ENCODE measurements at places on chromosomes 1 and 21.

- no peak for DNase-seq
Measured at GRCh38 chr1:27878039-27878438, 5.7 kb downstream of the THEMIS2 start.

DNA sequence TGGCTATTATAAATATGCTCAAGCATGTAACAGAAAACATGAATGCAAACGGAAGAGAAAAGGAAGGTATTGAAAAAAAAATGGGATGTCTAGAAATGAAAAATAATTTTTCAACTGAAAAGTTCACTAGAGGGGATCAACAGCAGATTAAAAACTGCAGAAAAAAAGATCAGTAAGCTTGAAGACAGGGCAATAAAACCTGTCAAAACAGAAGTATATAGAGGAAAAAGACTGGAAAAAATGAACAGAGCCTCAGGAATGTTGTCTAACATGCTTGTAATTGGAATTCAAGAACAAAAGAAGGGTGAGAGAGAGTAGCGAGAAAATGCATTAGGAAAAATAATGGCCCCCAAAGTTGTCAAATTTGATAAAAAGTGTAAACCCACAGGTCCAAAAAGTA lies 29.6 kb downstream of the CRYAA start:
- DNase-seq: no peak

GRCh38 chr1:246919902-246920301 lies 11.8 kb downstream of the AHCTF1 start:
- no peak for DNase-seq

- DNase-seq: no peak
Measured at GRCh38 chr1:18324246-18324645, 156.5 kb upstream of the KLHDC7A start.

DNA sequence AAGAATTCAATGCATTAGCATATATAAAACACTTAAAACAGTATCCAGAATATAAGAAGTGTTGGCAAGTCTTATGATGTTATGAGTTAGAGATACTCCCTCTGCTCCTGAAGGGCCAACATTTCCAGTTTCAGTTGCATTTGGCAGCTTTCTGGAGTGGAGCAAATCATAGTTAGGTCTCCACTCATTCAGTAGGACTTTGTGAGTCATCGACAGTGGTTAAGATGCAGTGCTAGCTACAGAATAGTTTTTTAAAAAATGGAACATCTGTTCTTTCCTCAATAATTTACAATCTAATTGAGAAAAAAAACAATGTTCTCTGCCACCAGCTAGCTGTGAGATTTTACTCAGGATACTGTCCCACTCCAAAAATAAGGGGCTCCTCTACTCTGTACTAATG lies 389.1 kb downstream of the HLX start:
- no peak for DNase-seq

DNA sequence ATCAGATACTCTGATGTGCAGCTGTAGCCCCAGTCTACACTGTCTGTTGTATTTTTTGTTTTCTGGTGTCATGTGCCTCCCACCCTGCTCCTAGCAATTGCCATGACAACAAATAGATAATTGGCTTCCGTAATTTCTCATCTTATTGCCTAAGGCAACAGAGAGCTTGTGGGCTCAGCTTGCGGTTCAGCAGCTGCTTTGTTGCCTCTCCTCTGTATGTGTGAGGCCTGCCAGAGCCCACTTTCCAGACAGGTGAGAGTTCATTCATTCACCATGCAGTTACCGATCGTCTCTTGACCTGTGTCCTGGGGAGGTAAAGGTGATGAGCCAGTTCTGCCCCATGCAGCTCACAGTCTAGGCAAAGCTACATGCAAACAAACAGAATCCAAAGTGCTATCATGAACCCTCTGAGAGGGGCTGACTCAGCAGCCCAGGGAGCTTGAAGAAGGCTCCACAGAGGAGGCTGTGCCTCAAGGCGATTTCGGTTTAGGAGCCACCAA lies 11.9 kb downstream of the LGALS8 start:
- no peak for DNase-seq

GRCh38 chr1:103333141-103333540 lies 192.4 kb upstream of the RNPC3 start:
- no peak for DNase-seq

DNA sequence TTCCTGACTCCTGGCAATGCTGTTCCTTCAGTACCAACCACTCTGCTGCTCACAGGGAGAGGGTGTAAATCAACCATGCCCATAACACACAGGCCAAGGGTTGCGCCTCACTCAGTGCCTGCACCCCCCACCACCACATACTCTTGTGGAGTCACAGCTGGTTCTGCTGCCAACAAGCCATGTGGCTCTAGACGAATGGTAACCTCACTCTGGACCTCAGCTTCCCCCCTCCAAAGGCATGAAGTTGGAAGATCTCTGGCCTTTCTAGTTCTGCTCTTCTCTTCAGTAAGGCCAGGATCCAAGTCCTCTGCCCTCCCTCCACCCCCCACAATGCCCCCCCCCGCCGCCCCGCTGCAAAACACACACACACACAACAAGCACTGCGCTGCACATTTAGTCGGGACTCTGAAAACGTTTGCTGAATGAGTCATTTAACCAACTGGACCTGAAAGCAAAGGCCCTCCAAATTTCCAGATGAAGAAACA lies 1.7 kb upstream of the GLIS1 start:
- no peak for DNase-seq

DNA sequence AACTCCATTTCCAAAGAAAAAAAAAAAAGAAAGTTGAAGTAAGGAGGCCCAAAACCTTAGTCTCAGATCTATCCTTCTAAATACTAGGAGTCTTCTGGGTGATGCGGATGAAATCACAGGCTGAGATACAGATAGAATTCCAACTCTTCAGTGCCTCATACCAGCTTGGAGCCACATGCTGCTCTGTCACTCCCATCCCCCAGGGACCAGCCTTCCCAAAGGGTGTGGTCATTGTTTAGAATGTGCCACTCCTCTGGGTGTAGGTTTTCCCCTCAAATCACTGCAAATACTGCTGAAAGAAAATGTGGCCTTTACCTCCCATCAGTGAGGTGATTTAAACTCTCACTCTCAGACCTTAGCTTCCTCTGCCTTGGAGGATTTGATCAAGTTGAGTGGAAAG lies 112.9 kb downstream of the CDC7 start:
- no peak for DNase-seq

DNA sequence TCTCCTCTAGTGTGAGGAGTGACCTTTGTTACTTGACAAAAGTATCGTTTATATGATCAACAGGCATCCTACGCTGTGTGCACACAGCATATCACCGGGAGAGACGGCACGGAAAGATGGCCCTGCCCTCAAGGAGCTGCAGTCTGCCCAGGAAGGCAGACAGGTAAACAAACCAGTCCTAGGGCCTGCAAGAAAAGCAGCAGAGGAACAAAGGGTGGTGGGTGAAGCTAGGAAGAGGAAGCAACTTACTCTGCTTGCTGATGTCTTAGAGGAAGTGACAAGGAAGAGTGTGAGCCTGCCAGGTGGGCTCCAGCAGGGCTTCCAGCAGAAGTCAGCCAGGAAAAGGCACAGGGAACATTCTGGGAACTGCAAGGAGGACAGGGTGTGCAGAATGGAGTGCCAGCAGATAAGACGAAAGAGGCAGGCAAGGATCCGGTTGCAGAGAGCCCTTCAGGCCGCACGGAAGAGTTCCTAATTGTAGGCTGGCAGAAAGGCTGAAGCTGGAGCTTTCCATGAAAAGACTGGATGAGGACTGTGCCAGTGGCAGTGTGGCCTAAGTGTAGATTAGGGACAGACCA lies 106.7 kb downstream of the SLC45A1 start:
- DNase-seq: no peak

DNA sequence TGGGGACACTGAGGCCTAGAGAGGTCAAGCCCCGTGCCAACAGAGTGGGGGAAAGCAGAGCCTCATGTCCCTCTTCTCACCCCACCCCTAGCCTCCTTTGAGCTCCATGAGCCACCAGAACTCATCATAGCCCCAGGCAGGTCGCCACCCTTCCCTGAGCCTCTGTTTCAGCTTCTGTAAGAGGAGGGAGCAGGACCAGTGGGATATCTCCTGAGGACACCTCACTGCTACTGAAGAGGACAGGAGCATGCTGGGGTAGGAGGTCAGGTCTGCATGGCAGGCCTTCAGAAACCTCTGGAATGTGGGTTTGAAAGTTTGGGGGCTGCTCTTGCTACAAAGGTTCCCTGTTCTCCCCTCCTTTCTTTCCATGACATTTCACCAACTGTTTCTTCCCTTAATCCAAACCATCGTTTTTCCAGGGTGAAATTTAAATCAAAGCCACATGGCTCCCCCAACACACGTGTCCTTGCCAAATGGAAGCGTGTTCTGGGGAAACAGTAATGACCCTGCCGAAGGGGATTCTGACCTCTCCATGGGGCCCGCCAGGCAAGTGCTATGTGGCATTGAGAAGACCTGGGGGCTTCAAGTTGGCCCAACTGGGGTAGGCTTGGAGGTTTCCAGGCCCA lies 88.1 kb upstream of the RUNX3 start:
- no peak for DNase-seq

GRCh38 chr21:36976882-36977651 lies 10.6 kb upstream of the HLCS start:
- DNase-seq: no peak

DNA sequence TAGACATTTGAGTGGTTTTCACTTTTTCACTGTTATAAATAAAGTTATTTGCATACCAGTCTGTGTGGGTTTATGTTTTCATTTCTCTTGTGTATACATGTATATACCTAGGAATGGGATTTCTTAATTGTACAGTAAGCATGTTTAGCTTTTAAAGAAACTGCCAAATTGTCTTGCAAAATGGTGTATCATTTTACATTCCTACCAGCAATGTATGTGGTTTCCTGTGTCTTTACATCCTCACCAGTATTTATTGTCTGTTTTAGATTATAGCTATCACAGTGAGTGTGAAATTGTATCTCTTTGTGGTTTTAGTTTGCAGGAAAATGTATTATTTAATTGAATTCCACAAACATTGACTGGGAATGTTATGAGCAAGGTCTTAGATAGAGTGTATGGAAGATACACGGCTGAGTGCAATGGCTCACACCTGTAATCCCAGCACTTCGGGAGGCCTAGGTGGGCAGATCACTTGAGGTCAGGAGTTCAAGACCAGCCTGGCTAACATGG lies 57.3 kb downstream of the MACF1 start:
- no peak for DNase-seq

DNA sequence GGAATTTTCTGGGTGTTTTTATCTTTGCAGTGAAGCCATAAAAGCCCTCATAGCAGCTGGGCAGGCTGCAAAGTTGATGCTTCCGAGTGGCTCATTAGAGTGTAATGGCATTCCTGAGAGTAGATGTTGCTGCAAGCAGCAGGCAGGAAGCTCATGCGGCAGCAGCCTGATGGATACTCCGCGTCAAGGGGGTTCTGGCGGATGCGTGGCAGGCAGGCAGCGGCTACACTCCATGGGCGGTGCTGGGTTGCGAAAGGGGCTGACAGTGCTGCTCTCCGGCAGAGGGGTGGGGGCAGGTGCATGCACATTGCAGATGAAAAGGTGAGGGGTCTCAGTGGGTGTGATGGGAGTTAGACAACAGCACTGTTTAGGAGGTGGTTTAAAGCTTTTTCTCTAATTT lies 93.2 kb upstream of the AJAP1 start:
- DNase-seq: no peak

DNA sequence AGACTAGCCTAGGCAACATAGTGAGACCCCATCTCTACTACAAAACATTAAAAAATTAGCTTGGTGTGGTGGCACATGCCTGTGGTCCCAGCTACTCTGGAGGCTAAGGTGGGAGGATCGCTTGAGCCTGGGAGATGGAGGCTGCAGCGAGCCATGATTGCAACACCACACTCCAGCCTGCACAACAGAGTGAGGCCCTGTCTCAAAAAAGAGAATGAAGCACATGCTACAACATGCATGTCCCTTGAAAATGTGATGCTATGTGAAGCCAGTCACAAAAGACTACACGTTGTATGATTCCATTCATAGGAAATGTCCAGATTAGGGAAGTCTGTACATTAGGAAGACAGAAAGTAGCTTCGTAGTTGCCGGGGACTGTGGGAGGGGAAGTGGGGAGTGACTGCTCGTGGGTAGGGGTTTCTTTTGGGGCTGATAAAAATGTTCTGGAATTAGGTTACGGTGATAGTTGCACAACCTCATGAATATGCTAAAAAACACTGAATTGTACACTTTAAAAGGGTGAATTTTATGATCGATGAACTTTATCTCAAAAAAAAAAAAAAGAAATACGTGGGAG lies 202.1 kb downstream of the KAZN start:
- DNase-seq: no peak

DNA sequence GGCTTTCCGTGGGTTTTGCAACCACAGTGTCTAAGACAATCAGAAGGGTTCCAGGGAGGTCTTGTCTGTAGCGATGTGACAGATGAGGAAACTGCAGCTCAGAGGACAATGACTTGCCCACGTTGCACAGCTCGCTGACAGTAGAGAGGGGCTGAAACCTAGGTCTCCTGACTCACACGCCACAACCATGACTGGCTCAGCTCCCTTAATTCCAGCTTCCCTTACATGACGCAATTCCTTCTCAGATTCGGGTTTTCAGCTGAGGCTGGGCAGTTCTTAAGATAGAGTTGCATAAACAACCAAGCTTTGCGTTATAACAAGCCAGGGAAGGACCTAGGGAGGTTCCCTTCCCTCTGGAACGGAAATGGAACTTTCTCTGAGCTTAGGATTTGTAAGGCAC lies 36.3 kb downstream of the DHCR24 start:
- no peak for DNase-seq

DNA sequence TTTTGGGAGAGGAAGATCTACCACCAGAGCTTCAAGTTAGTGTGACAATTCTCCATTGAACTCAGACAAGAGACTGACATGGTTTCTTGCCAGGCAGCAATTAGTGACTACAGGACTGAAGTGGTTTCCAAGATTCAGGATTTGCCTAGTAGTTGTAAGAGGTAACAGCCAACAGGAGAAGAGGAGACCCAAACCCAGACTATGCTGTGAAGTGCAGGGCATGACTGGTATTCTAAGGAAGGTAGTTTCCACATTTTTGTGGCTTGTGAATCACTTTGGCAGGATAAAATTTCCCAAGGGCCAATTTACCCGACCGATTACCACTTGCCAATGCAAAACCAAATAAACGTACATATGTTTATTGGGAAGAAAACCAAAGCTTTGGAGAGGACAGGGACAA lies 14.7 kb upstream of the RAP1A start:
- DNase-seq: no peak

DNA sequence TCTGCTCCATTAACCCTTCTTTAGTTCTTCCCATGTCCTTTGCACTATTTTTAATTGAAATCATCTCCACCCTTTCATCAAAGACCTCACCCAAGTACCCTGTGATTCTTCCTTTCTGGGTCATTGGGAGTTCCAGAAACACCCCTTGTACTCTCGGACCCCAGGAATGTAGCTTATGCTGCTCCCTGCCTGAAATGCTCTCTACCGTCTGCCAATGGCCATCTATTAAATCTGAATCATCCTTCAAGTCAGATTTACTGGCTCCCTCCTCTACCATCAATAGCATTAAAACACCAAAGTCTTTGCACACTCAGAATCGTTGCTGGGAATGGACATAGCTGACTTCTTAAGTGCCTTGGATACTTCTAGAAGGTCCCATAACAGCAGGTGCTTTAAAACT lies 73.2 kb upstream of the GADD45A start:
- no peak for DNase-seq

DNA sequence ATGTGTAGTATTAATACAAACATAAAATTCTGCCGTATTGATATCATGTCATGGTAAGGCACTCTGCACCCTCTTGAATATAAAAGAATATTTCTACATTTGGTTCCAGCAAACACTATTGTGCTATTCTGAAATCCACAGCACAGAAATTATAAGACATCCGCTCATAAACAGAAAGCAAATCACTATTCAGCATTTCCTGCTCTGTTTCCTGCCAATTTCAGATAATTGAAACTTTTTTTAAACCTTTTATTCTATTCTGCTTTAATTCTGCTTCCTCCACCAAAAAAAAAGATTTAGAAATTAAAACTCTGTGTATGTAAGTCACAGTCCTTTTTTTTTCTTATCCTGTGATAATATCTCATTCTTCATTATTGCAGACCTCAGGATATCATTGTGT lies 39.6 kb upstream of the PLEKHO1 start:
- no peak for DNase-seq

Data from stimulated activated CD8-positive, alpha-beta memory T cell treated with anti-CD3 and anti-CD28 coated beads, Interleukin-15, amount 100 ng/mL, for 24 hours (primary cell).